ENCODE measurements at places on chromosomes 5 and 9.

GRCh38 chr5:161412792-161413191 lies 133.7 kb downstream of the GABRB2 start:
- no peak for DNase-seq

DNA sequence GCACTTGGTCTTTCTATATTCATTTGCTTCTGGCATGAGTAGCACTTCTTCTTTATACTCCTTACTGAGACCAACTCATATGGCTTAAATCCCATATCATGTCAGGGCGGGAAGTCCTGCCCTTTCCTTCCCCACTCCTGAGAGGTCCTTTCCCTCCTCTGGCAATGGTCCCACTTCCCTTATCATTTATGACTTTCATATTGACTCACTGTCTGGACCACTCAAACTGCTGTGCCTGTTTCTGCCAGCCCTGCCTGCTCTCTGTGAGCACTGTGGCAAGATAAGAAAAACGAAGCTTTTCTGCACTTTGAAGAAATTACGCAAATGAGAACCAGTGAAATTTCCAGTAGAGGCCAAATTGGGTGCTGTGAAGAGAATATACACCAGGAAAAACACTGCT lies 58.1 kb downstream of the ZNF474 start:
- no peak for DNase-seq

GRCh38 chr9:130232899-130233586 lies 32.5 kb upstream of the HMCN2 start:
- no peak for DNase-seq

GRCh38 chr5:157574456-157575380 lies 857 bp downstream of the ADAM19 start:
- DNase-seq = no peak

- DNase-seq = no peak
Observed at GRCh38 chr5:36642089-36642488, 35.7 kb downstream of the SLC1A3 start.

GRCh38 chr5:172078726-172079345 lies 72.4 kb upstream of the FBXW11 start:
- no peak for DNase-seq

GRCh38 chr5:66877843-66878242 lies 281.6 kb downstream of the MAST4 start:
- peak; percentile 68 for DNase-seq

DNA sequence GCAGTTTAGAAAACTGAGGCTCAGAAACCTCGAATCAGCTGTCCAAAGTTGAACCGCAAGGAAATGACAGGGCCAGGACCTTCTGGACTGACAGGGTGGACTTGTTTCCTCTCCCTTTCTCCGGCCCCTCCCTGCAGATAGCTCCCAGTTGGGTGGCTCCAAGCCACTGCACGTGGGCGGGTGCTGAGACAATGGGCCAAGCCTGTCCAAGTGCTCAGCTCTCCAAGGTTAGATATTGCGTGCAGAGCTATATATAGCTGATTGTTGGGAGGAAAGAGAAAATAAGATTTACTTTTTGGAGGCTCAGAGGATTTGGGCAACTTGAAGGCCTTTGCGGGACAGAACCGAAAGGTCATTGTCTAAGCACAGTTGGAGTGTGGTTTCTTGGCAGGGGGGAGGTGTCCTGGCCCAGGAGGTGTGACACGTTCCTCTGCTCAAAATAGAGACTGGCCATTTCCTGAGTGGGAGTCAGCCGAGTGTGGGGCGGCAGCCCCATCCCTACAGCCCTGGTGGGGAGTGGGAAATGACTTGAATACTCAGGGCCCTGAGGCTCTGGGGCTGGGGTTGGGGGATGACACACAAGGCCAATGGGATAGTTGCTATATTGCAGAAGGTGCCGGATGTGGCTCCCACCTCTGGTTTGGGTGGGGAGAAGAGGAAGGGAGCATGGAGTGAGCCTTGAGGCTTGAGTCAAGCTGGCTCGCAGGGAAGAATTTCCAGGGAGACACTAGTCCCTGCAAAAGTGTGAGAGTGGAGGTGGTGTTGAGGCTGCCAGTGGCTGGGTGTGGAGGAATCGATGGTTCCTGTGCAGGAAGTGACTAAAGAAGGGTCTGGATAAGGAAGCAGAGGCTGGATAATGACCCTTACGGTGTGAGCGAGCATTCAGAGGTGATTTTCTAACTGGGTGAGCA lies 44.4 kb upstream of the SMAD5 start:
- peak; percentile 18 for DNase-seq

- no peak for DNase-seq
Observed at GRCh38 chr5:175444060-175444904, at the start of gene DRD1. DRD1 (minus strand) TSS chr5:175444182; CDS start chr5:175443099, 1,083 bp downstream.

DNA sequence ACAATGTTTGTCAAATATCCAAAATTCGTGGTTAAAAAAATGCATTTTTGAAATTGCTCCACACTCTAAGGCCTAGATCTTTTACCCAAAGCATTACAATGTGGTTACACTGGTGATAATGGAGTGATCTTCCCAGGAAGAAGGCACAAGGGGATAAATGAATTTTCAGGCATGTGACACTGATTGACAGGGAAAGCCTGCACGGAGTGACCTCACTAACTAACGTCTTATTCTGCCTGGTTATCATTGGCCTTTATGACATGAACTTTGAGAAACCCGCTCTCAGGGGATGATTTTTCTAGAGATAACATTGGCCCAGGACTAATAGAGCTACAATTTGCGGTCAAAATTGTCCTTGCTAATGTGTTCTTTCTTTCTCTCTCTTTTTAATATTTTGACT lies 137.6 kb downstream of the PRKACG start:
- no peak for DNase-seq

DNA sequence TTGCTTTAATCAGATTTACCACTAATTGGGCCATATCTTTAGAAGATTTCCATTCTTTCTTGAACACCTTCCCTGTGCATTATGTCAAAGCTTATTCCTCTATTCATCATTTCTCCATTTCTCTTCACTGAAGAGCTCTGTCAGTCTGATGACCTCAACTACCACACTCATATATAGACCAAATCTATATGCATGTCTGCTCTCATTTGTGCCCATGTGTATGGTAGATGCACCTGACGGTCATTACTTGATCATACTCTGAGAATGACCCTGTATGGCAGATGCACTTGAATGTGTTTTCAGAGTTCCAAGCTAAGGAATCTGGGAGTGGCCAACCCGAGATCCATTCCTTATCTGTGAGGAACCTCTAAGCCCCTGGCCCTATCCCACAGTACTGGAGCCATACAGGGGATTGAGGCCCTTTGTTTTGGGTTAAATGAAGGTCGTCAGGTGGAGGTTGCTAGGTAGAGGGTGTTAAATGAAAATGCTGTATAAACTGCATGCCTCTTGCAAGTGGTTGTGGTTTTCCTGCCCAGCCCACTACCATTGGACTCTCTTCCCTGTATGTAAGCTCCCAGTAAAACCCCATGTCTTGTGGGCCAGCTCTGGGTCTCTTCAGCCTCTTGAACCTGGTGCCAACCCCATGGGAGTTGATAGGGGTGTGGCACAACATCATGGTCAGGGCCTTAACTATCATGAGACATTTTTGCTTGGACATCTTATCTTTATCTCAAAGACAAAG lies 229.5 kb downstream of the KIAA0825 start:
- DNase-seq = no peak

DNA sequence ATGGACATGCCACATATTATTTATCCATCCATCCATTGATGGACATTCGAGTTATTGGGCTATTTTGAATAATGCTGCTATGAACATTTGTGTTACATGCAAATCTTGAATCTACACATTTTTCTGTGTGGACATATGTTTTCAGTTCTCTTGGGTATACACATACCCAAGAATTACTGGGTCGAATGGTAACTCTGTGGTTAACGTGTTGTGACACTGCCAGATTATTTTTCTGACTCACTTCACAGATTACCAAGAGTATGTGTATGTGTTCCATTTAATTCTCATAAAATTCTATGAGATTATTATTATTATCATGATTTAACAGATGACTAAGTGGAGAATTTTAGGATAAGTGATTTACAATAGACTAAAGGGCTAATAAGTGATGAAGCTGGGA lies 26.7 kb downstream of the CYFIP2 start:
- DNase-seq = no peak

DNA sequence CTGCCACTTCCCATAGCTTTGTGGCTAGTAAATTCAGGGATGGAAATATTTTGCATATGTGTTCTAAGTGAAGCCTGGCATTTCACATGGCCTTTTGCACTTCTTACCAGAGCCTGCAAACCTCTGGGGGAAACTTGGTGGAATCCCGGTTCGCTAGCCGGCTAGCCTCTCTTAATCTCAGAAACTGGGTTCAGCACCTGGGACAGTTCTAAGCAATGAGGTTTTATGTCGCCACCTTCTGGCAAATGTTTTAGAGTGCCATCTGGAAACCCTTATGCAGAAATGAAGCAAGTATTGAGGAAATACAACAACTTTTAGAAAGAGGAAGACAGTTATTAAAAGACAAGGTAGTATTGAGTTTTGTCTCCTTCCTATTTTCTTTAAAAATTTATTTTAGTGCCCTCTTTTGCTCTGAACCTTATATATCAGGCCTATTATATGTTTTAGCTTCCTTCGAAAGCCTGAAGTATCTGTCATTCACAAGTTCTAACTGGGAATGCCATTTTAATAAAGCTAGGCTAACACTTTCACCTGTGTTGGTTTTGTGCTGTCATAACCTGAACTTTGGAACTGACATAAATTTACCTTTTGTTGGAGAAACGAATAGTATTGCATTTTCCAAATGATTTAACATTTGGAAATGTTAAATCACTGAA lies 963 bp upstream of the HTR1A start:
- peak; percentile 72 for DNase-seq

DNA sequence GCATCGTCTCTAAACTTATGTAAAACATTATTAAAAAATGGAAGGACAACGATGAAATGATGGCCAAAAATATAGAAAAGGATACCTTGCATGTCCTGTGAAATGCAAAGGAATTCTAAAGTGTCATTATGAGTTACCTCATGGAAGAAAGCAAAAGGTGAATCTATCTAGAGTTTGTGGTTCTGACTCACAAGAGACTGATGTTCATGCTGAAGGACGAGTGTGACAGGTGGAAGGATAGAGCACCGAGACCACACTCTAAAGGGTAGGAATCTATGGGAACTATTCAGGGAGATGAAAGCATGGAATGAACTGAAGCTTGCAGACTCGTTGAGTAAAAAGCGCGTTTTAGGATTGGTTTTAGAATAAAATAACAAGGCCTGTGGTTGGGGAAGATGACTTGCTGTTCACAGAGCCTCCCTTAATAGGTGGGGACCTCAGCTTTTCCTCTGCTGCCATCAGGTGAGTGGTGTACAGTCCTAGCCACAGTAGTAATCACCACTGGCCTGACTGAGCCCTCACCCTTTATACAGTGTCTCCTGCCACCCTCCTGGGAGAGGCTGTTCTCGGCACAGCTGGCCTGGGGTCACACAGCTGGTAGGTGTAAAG lies 11.2 kb downstream of the TENT4A start:
- no peak for DNase-seq

DNA sequence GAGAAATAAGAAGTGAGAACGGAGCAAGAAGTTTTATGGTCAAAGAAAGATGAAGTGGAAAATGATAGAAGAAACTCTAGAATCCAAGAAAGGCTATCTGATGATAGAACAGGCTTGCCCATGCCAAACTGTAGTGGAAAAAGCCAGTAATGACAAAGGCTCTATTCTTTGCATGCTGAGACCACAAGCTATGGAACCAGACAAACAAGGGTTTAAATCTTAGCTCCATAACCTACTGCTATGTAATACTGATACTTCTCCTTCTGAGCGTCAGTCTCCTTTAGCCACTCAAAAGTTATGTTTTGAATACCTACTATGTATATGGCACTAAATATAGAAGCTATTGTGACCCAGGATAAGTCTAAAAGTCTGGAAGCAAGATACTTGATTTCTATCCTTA lies 51.2 kb upstream of the TRIM32 start:
- no peak for DNase-seq

DNA sequence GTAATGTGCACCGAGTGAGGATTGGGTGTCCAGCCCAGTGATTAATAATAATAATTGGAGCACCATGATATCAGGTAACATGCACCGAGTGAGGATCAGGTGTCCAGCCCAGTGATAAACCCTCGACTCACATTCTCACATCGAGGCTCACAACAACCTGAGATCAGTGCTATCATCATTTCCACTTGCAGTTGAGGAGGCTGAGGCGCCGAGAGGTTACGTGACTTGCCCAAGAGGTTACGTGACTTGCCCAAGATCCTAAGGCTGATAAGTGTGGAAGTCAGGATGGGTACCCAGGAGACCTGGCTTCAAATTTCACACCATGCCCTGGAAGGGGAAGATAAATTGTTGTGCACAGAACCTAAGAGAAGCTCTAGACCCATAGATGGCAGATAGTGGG lies 189.4 kb downstream of the MED10 start:
- DNase-seq = no peak

GRCh38 chr5:54703565-54704255 lies 186.2 kb downstream of the SNX18 start:
- no peak for DNase-seq

DNA sequence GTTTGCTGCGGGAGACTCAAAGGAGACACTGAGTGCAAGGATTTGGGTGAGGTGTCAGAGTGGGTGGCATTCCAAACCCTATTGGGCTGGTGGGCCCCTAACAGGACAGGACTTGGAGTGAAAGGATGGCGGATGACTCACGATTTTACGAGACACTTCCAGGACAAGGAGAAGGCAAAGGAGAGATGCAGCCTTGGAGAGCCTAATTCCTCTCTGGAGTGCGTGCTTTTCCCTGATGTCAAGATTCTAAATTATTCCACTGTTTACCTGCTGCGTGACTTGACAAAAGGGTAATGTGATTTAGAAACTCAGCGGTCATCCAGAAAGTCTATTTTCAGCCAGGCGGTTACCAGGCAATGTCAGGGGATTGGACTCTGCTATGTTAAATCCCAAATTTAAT lies 41.6 kb upstream of the CD180 start:
- no peak for DNase-seq

GRCh38 chr5:169717288-169717687 lies 80.2 kb downstream of the DOCK2 start:
- DNase-seq = peak; percentile 93

DNA sequence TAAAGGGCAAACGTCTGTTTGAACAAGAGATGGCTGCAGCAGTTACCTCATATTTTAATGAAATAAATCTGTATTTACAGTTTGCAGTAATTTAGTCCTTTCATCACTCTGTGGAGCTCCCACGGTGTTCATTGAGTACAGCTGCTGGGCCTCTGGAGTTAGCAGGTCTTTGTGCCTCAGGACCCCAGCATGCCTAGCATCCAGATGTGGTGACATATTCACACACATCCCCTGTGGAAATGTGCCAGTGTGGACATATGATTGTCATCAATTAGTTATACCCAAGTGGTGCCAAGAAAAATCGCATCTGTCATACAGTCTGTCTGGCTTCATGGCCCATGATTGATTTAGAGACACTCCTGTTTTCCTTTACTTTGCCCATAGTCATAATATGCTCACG lies 77.3 kb downstream of the NNT start:
- no peak for DNase-seq

DNA sequence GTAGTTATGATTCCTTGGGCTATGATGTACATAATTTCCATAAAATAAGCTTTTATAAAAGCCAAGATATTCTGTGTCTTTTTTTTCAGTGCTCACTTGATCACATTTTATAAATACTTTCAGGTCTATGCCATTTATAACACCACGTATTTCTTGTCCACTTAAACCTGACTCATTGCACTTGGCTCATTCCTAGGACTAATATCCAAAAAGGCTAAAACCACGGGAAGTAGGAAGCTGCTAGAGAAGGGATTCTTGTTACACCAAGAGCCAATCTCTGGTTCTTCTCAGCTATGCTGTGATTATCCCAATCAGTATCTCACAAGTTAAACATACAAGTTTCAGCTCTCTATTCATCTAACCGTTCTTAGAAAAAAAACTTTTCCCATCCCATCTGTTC lies 80.4 kb upstream of the CDH6 start:
- peak; percentile 86 for DNase-seq

Data from renal cortical epithelial cell (primary cell).